NCI-H1930 (cell line): ENCODE measurements at places on chromosomes 12 and 14.

DNA sequence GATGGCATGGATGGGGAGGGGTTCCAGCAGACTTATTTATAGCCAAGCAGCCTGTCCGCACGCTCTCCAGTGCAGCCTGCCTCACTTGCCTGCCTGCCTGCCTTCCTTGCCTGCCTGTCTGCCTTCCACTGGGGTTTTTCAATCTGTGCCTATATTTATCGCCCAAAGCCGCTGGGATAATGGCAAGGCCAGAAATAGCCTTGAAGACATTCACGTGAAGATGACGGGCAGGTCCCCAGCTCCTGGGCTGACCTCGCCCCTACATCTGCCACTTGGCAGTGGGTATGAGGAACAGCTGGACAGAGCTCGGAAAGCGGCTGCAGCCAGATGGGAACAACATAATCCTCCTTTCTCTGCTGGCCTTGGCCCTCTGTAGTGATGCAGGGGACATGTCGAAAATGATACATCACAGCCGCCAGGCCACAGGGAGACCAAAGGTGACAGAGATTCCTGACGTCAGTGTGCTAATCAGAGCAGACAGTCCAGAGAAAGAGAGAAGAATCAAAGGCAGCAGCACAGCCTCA is 53.3 kb downstream of the PITPNM2 start:
- no peak for DNase-seq

DNA sequence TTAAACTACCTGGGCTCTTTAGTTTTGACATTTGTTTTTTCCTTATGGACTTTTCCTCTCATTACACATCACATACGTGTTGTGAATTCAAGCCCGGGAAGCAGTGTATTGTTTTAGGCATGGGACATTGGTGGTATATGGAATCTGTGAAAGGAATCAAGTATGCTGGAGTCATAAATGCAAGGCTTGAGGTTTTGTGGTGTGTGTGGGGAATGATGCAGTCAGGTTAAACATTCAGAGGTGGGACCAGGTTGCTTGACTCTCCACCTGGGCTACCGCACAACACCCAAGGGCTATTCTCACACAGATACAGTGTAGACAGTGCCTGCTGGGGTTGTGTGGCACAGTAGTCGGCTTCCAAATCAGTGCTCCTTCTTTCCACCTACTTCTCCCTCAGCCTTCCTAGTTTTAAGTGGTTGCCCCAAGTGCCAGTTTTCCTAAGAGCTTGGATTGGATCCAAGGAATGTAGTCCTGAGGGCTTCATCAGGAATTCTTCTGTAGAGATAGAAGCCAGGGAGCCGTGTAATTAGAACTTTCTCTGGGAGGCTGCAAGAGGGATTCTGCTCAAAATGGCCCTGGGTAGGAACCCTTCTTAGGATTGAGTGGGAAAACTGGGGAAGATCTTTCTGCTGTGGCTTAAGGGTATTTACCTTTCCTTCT is 243.7 kb downstream of the C12orf75 start:
- no peak for DNase-seq

GRCh38 chr14:89849931-89850330 is 104.6 kb downstream of the EFCAB11 start:
- DNase-seq = no peak

DNA sequence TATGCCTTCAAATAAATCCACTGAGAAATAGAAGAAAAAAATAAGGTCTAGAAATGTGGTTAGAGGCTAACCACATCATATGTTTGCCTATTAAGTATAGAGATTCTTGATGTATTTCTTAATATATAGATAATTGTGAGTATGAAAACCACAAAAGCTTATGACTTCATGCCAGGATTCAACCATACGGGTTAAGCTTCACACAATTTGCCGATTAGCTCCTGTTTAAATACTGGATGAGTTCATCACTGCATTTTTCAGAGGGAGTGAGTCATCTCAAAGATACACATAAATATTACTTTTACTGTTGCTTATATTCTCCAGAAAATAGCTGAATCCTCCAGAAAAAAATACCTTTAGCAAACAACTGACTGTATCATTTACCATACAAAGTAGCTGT is 79.6 kb downstream of the RPL10L start:
- DNase-seq = no peak

DNA sequence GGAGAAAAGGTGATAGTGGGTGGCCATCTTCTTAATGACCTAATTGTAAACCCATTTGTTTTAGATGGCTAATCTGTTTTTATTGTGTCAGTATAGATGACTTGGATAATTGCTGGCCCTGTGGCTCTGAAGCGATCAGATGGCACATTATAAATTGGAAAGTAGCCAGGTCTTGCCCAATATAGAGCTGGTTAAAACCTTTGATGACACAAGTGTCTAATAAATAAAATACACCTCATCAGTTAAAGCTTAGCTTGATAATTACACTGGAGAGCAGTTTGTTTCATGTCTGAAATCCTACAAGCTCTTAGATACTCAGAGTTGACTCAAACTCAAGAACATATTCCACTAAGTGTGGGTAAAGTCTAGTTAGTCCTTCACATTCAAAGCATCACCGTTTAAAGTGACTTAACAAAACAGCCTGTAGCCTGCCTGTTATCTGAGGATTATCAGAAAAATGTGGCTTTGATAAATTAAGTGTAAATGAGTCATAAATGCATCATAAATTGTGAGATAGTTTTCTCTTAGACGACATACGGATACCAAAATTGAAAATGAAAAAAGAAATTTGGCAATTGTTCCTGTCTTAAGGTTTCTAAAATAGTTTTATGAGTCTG is 280.9 kb downstream of the LRIG3 start:
- peak; percentile 24 for DNase-seq

DNA sequence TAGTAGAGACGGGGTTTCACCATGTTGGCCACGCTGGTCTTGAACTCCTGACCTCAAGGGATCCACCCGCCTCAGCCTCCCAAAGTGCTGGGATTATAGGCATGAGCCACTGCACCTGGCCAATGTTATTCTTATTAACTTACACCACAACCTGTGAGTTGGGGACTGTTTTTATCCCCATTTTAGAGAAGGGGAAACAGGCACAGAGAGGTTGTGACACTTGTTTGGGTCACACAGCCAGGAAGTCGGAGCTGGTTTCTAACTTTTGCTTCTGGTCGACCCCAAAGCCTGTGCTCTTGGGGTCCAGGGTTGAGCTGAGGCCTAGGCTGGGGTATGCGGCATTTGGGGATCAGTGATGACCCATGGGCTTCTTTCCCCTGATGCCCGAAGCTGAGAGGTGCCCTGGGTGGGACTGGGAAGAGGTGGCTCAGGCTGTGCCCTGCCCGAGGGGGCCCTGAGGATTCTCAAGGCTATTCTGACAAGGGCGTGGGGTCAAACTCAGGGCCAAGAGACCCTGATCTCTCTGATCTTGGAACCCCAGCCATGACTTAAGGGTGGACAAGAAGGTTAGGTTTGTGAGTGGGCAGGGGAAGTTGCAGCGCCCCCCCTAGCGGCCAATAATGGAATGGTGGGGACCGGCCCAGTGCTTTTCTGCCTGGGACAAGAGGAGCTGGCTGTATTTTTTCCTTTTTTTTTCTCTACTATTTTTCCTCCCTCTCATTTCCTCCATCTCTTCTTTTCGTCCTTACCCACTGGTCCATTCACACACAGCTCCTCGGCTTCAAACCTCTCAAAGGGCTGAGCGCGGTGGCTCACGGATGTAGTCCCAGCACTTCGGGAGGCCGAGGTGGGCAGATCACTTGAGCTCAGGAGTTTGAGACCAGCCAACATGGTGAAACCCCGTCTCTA is 3.0 kb downstream of the SDSL start:
- no peak for DNase-seq

DNA sequence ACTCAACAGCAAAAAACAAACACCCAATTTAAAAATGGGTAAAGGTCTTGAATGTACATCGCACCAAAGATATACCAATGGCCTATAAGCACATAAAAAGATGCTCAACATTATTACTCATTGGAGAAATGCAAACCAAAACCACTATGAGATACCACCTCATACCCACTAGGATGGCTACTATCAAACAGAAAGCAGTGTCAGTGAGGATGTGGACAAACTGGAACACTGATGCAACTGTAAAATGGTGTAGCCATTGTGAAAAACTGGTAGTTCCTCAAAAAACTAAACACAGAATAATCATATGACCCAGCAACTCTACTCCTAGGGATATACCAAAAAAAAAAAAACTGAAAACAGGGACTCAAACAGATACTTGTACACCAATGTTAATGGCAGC is 49.3 kb downstream of the CDK17 start:
- no peak for DNase-seq

GRCh38 chr14:68727315-68728047 is 65.4 kb downstream of the ZFP36L1 start:
- no peak for DNase-seq

- DNase-seq = no peak
Measured at GRCh38 chr14:85224241-85224640, 305.7 kb upstream of the FLRT2 start.

DNA sequence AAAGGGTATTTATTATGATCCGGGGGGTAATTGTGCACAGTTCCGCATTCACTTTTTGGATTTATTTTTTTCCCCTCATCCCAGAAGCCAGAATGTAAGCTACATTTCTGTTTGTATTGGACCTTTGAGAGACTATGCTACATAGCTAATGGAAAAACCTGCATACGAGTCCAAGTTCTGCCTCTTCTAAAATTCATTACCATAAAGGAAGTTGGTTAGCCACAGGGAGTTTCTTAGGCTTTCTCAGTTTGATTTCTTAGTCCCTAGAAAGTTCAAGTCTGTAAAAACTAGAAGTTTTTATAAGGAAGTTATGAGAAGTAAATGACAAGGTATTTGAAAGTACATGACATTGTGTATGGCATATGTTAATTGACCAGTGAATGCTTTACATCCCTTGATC is 138.7 kb downstream of the PDE3A start:
- DNase-seq = no peak

DNA sequence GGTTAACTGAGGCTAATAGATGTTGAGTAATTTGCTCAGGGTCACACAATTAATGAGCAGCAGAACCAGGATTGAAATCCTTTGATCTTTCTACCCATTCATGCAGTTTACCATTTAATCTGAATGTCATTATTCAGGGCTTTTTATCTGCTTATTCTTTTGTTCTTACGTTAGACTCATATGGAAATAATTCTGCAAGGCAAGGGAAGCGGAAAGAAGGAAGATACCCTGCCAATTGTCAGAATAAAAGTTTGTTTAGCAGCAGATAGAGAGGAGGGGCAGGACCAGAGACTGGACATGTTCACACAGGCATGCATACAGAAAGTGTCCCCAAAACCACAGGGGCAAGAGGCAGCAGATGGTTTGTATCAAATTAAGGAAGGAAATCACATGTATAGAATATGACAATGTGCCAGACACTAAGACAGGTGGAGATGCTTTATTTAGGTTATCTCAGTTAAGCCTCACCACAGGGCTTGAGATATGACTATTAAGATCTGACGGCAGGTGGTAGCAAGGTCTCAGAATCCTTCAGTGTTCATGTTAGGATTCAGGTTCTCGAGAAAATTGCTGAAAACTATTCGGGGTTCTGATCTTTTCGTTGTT is 29.8 kb downstream of the BRMS1L start:
- DNase-seq = peak; percentile 8

- DNase-seq = no peak
Measured at GRCh38 chr12:52425466-52425865, 8.7 kb downstream of the KRT75 start.

DNA sequence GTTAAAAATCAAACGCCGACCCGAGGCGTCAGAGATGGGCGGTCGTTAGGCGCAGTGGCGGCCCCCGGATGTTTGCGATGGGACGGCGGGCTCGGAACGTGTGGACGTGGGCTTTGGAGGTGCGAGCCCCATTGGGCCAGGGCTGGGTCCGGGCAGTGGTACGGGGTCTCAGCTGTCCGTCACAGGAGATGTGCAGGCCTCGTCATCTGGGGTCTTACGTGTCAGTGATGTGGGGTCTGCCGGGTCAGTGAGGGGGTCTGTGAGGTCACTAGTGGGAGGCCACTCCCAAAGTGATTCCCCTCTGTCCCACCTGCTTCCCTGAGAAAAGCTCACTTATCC is 21.6 kb upstream of the CHFR start:
- DNase-seq = no peak

GRCh38 chr12:29662734-29663323 is 120.9 kb downstream of the TMTC1 start:
- no peak for DNase-seq

- DNase-seq = no peak
Measured at GRCh38 chr12:47188576-47189441, 109.0 kb upstream of the AMIGO2 start.

DNA sequence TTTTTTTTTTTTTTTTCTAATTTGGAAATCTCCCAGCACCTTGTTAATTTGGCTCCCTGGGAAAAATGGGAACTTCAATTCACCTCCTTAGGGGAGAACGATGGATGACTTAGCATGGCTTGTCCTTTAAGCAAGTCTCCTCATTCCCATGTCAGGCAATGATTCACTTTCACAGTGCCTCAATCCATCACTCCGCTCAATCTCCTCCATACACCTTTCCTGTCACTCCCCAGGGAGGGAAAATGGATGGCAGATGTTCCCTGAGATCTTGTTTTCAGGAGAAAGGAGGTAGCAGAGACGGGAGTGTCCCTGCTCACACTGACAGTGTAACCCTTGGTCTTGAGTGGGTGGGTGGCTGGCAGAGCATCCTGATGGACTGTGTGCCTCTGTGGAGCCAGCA is 51.0 kb downstream of the SLC8A3 start:
- no peak for DNase-seq

GRCh38 chr14:55350461-55350860 is 61.2 kb downstream of the ATG14 start:
- no peak for DNase-seq
